Skin of body (tissue), 3 donors: ENCODE measurements at places on chromosomes 7 and 10.
A peak's percentile ranks its signal among the peaks of the same experiment; 100 is the strongest.

GRCh38 chr10:132703419-132704007 lies 82.4 kb downstream of the NKX6-2 start:
- DNase-seq, result no peak

DNA sequence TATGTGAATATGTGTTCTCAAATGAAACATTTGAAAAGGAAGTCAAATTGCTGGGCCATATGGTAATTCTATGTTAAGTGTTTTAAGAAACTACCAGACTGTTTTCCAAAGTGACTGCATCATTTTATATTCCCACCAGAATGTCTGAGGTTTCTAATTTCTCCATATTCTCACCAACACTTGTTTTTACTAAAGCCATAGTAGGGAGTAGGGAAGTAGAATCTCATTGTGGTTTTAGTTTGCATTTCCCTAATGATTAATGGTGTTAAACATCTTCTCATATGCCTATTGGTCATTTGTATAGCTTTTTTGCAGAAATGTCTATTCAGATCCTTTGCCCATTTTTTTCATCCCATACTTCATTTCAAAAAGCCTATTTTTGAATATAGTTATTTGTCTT lies 9.1 kb upstream of the SEMA4G start:
- DNase-seq, result no peak

- DNase-seq, result no peak
Measured at GRCh38 chr10:34124522-34125035, 690.5 kb downstream of the PARD3 start.

- DNase-seq, result no peak
Measured at GRCh38 chr10:93061594-93062513, 1.3 kb downstream of the CYP26C1 start.

DNA sequence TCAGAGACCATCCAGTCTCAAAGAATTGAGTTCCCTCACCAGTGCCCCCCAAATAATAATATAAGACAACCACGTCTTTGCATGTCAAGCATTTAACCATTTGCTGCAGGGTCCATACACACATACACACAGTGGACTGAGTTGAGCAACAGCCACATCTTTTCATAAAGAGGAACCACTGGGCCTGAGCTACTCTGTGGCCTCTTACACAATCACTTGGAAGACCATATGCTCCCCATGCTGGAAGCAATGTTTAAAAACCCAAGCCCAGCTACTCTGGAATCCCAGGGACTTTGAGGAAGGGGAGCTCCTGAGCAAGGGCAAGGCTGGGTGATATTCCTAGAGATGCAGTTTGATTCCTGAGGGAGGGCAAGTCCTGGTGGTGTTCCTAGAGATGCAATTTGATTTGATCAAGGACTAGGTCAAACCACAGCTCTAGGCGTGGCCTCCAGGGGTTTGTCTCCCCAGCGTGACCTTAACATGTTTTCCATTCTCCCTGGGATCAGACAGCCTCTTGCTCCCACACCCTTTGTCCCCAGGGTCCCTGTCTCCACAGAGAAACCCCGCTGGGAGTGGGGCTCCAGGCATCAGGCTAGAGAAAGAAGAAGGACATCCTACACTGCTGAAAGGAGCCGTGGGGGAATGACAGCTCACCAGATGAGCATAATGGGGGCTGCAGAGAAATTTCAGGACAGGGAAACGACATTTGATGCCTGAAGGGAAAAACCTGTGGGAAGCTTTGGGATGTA lies 376.2 kb upstream of the MGMT start:
- DNase-seq, result no peak

DNA sequence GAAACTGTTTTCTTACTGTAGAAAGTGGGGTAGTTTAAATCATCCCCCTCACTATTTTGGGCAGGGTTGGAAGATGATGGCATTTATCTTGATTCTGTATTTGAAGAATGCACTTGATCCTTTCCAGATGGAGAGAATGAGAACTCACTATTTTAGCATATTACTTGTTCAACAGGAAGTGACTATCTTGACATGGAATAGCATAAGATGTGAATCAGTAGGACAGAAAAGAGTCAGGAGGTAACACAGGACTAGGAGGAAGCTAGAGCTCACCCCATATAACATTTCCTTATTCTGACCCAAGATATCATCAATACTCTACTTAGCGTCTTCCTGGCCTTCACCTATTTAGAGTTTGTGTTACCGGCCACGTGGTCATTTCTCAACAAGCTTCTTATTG lies 400.2 kb downstream of the PHTF2 start:
- DNase-seq, result no peak

DNA sequence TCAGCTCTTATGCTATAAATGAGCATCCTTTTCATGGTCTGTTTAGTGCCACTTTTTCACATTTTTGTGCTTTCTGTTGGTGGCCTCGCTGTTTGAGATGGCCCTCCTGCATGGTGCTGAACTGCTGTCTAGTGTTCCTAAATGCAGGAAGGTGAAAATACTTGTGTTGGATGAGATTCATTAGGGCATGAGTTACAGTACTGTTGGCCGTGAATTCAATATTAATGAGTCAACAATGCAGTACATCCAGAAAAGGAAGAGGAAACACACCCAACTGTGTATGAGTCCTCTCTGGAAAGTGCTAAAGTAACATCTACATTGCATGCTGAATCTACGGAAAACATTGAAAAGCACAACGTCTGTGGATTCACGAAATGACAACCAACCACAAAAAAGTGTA lies 124.0 kb downstream of the HERPUD2 start:
- no peak for DNase-seq

GRCh38 chr10:107914450-107915214 lies 750.1 kb upstream of the SORCS1 start:
- no peak for DNase-seq

DNA sequence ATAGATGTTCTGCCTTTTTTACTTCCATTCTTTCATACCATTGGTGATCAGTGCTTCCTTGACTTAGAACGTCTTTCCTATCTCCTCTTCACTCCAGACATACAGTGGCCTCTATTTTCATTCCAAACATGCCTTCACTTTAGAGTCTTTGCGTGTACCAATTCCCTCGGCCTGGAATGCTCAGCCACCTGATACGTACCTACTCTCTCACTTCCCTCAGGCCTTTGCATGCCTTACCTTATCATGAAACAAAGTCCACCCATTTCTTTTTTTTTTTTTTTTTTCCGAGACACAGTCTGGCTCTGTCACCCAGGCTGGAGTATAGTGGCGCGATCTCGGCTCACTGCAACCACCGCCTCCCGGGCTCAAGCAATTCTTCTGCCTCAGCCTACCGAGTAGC lies 2.2 kb upstream of the CCNJ start:
- DNase-seq, result no peak

DNA sequence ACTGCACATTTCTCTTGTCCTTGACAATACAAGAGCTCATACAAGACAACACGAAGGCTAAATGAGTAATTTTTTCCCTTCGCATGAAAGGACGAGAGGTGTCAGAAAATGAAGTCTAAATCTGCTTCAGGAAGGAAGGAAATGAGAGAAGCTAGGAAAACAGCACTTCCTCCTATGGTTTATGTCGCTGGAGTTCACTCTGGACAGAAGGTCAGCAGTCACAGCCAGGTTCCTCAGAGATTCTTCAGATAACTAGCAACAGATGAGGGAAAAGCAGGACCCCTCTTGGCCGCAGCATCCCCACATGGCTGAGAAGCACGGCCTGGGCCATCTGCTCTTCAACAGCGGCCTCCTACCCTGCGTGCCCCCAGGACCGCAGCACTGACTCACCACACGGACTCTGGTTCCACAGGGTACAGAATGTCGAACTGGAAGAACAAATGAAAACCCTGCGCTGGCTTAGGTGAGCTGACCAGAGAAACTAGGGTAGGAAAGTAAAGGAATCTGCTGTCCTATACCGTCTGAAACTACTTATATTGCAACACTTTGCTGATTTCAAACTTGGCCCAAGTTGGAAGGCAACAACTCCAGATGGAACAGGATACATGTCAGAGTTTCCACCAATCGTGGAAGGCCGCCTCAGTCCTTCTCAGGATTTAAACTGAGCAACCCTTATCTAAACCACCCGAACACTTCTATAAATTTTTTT lies 26.3 kb downstream of the DNMBP start:
- peak; percentile 88 for DNase-seq

DNA sequence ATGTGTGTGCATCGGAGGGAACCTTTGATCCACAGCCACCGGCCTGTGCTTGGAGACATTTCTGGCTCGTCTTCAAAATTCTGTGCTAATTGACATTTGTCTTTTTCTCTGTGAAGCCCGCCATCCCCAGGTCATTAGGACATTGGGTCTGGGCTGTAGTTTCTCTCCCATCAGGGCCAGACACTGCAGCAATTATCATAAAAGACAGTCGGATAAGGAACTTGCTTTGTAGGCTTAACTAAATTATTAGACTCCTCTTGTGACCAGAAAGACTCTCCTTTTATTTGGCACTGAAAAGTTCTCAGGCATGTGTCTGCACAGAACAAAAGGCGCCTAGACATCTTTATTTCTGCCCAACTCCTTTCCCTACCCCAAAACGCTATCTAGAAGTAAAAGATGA lies 49.1 kb upstream of the NPTX2 start:
- no peak for DNase-seq

DNA sequence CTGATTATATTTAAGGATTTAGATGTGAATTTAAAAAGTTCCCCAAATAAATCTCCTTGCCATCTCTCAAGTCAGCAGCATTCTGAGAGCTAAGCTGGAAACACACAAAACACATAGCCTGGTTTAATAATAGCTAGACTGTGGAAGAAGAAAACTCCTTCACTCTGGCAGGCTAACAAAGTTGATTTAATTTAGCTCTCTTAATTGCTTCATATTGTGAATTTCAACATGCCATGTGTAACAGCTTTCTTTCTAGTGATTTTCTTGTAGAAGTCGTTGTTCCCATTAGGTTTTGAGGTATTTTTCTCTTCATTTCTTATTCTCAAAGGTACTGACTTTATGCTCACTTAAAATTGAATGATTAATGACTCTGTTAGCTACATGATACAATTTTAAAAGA lies 216.8 kb upstream of the AKR1E2 start:
- no peak for DNase-seq

GRCh38 chr7:31497516-31497915 lies 16.4 kb upstream of the ITPRID1 start:
- DNase-seq, result no peak

DNA sequence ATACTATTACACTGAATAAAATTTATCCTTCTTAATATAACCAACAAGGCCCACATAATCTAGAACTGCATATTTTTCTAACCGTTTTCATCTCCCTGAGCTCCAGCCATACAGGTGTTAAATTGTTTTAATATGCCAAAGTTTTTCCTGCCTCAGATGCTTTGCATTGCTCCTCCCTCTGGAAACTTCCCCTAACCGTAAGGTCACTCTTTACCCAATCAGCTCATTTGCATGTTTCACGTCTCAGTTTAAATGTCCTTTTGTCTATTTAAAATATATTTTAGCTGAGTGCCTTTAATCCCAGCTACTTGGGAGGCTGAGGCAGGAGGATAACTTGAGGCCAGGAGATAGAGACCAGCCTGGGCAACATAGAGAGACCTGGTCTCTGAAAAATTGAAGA lies 228.5 kb downstream of the ADK start:
- no peak for DNase-seq

GRCh38 chr10:71028066-71028465 lies 139.7 kb upstream of the PCBD1 start:
- no peak for DNase-seq

DNA sequence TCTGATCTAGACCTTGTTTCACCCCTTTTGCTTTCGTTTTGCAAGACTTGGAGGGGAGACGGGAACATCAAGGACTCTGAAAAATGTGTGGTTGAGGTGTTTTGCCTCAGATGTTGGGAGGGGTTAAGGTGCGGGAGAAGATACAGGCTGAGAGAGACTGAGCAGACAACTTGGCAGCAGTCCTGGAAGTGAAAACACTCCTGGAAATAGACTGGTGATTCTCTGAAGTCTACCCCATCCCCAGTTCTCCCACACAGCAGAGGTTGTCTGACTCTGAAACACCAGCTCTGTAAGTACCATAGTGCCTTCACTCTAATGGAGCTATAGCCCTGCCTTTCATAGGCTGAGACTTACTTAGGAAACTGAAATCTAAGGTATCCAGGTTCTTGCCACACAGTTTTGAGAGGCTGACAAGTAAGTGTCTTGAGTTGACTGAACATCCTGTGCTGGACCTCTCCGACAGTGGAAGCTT lies 152.5 kb downstream of the PPP1R9A start:
- no peak for DNase-seq

- DNase-seq, result no peak
Measured at GRCh38 chr10:109282510-109282909, 640.8 kb downstream of the XPNPEP1 start.

GRCh38 chr7:56083150-56083785 lies 9.5 kb downstream of the PHKG1 start:
- no peak for DNase-seq

DNA sequence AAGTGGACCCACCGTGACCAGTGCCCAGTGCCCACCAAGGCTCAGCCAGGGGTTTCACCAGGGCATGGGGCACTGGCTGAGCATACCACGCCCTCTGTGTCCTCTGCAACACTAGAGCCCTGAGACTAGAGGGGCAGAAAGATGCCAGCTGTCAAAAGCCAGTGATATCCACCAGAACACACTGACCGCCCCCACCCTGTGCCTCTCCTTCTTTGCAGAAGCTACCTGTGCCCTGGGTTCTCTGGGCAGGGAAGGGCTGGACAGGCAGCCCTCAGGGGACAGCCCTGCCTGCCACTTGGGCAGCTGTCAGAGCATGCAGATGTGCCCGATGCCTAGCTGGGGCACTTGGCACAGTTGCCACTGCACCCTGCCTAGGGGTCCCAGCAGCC lies 494 bp downstream of the VSIR start:
- DNase-seq, result no peak

- no peak for DNase-seq
Measured at GRCh38 chr10:63749915-63750314, 228.7 kb downstream of the REEP3 start.

DNA sequence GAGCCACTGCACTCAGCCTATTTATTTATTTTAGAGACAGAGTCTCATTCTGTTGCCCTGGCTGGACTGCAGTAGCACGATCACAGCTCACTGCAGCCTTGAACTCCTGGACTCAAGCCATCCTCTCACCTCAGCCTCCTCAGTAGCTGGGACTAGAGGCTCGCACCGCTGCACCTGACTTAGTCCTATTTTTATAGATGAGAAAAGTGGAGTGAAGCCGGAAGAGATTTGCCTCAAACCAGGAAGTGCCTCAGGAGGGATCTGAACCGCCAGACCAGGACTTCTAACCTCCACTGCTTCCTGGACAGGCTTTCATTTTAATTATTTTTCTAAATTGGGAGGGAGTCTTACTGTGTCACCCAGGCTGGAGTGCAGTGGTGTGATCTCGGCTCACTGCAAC lies 17.5 kb upstream of the CLIP2 start:
- no peak for DNase-seq
